Activated T-cell treated with anti-CD3 and anti-CD28 coated beads for 24 hours (primary cell): ENCODE measurements at places on chromosomes 13 and 19.

- no peak for DNase-seq
Measured at GRCh38 chr13:28583651-28584091, 75.3 kb upstream of the POMP start.

DNA sequence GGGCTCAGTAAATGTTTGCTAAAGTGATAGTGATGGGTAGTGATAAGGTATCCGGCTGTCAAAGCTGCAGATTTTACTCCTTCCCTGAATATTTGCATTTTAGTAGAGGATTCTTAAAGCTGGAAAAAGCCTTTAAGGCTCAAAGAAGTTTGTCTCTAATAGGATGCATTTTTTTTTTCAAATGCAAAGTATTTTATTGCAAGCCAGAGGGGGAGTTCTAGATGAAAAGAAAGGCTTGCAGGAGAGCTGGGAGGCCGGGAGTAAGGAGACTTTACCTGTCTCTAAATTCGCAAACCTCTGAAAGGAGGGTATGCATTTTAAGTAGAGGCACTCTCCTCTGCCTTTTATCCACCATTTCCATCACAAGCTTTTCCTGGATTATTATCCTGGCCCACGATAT lies 100.7 kb upstream of the FNDC3A start:
- no peak for DNase-seq

DNA sequence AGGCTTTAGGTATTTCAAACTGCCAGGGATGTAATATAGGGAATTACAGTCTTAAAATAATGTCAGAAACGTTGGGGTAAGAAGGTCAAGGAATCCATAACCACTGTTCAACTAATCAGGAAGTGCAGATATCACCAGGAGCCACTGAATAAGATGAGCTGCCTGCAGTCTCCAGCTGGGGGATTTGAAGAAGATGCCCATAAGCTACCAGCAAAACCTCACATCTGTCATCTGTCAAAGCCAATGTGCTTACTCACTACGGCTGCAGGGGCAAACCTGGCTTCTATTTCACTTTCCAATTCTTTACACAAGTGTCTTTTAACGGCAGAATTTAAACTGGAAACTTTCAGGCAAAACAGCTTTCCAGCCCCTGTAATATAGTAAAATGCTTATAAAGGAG lies 1410.1 kb upstream of the ATXN8OS start:
- DNase-seq = no peak

- DNase-seq = no peak
Measured at GRCh38 chr13:36919833-36920615, at the start of gene SMAD9. Gene SMAD9 (minus strand): TSS chr13:36920238. CDS start chr13:36879689, 40,549 bp downstream.

DNA sequence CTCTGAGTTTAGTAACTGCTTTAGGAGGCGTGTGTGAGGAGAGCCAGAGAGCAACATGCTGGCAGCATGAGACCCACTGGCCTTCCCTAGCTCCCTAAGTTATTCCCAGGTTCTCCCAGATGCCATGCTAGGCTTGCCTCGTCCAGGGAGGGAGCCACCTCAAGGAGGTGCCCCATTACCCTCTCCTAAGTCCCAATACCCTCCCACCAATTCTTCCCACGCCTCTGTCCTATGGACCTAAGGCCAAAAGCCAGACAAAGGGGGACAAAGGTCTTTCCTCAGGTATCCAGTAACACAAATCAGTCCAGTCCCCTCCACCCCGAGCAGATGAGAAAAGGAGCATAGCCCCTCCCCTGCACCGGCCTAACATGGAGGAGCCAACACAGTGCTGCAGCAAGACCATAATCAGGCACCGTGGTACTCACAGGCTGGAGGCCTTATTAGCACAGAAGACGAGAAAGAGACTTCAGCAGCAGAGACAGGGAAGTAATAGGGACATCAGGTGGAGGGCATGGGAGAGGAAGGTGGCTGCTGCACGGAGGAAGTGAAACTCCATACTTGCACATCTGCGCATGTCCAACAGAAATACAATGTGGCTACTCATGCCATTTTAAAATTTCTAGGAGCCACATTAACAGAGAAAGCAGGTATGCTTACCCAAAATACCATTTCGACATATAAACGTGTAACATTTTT lies 46.3 kb downstream of the BRD4 start:
- no peak for DNase-seq

- no peak for DNase-seq
Measured at GRCh38 chr13:95745289-95745688, 68.3 kb downstream of the DNAJC3 start.

DNA sequence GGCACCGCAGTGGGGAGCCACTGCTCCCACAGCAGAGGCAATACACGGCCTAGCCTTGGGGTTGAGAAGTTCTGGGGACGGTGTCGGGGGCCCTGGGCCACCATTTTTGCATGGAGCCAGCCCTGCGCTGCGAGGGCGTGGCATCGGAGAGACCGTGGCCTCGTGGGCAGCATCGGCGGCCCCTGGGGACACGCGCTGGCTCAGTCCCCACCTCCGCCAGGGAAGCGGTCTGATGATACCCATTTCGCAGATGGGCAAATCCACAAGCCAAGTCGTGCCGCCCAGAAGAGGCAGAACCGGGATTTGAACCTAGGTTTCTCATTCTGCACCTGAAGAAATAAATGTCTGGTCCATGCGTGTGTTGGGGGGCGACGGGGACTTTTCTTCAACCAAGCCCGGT lies 1.2 kb upstream of the UPK1A start:
- DNase-seq = no peak

DNA sequence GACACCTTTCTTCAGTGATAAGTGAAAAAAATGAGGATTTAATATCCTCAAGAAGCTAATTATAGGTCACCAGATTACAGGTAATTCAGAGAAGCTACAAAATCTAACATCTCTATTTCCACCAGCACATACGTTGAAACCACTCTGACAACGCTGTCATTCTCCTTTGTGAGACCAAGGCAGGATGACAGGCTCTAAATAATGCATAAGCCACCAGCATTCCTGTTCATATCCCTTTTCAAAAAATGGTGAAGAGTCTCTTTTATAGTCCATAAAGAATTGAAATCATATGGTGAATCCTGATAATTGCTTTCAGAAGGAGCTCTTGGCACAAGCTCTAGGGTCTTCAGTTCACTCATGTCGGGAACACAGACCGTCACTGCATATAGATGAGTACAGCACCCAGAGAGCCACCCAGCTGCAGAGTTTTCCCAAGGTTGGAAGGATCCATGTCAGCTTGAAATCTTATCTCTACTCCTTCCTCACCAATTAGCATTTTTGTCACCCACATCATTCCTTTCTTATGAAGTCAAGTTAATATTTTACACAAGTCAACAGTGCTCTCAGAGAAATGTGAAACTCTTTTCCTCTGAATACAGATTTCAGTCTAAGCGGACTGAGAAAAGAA lies 431.4 kb downstream of the TBC1D4 start:
- no peak for DNase-seq

- no peak for DNase-seq
Measured at GRCh38 chr13:41471785-41472184, 14.4 kb downstream of the RGCC start.

GRCh38 chr13:111131048-111131447 lies 15.9 kb downstream of the ARHGEF7 start:
- no peak for DNase-seq

DNA sequence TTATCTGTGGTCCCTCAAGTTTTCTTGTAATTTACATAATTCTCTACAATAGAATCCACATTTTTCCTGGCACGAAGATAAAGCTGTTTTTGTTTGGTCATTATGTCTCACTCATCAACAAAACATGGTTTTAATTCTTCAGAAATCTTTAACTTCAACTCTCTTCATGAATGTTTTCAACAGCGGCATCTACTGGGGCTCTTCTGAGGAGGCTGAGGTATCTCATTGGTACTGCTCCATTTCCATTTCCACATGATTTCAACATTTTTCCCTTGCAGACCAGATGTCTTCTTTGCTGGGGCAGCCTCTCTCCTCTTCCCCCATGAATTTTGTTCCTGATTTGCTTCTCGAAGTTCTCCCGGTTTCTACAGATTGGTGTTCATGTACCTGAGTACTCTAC lies 5.8 kb upstream of the KBTBD7 start:
- DNase-seq = no peak

DNA sequence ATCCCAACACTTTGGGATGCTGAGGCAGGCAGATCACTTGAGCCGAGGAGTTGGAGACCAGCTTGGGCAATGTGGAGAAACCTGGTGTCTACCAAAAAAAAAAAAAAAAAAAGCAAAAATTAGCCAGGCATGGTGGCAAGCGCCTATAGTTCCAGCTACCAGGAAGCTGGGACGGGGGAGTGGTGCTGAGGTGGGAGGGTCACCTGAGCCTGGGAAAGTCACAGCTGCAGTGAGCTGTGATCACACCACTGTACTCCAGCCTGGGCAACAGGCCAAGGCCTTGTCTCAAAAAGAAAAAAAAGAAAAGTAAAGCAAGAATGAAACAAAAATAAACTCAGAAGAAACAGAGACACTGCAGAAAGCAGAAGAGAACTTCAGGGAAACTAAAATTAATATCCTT lies 31.6 kb downstream of the MTRF1 start:
- no peak for DNase-seq

DNA sequence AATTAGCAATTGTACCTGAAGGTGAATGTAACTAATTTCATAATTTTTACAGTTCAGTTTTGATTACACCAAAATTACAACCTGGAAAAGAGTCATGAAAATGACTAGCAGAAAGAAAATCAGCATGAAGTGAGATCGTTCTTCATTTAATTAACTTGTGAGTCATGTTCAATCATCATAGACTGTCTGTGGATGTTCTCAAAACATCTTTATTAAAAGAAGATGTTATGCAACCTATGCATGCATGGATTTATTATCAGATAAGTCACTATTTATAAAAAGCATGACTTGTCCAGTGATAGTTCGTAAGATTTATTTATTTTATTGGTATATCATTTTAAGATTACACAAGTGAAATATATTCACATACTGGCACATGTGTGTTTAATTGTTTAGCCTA lies 245.9 kb downstream of the ITGBL1 start:
- no peak for DNase-seq

DNA sequence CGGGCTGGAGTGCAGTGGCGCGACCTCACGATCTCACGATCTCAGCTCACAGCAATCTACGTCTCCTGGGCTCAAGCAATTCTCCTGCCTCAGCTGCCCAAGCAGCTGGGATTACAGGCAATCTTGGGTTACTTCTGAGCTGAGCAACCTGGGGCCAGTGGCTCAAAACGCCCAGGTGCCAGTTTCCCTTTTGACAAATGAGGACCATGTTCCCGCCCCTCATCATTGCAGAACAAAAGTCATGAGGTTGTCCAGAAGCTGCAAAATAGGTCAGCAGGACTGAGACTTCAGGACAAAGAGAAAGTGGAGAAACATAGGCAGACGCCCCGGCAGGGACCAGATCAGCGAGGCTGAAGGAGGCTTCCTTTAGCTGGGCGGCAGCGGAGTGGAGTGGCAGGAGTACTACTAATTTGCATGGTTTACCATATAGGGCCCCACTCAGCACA lies 3.3 kb upstream of the ADGRE5 start:
- no peak for DNase-seq

DNA sequence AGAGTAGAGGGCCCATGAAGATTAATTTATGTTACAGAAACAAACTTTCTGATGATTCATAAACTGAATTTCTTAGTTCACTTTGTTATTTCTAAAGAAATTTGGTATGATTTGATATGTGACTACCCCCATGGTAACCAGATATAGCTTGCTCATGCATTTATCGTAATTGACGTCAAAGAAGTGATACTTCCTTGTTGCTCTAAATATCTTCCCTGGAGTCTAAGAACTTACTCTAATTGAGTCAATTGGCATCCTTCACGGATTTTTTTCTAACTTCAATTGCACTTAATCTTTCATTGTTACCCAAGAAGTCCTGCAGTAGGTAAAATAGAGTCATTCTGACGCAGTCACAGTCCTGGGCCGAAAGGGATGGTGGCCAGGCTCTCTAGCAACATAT lies 240.9 kb downstream of the GPC5 start:
- no peak for DNase-seq

DNA sequence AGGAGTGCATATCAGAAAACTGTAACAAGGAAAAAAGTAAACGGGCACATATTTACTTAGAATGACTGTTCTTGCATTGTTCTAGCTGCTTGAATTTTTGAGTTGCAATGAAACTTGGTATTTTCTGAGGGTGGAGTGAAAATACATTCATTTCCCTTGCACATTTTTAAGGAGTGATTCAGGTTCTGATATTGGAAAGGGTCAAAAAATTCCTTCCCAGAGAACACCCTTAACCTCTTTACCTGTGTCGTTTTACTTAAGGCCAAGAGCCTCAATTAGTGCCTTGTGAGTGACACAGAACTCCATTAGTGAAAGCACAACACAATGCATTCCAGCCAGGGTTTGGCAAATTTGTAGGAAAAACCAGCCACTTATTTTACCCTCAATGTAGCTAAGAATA lies 2.3 kb downstream of the ITGBL1 start:
- no peak for DNase-seq

DNA sequence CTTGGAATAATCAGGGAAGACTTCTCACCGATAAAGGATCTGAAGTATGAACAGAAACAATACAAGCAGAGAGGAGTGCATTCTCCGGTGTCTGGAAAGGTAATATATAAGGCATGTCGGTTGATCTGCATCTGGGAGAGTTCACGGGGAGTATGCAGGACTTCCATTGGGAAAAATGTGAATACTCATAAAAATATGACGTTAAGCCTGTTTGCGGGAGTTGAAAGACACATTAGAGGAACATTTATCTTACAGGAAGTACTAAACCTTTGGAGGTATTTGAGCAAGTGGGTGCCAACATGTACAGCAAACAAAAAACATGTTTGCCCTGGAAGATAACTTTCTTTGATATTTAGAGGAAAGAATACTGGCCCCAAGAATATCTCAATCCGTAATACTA lies 286.8 kb downstream of the SLITRK6 start:
- no peak for DNase-seq

- no peak for DNase-seq
Measured at GRCh38 chr13:24147570-24147963, 13.0 kb upstream of the SPATA13 start.

DNA sequence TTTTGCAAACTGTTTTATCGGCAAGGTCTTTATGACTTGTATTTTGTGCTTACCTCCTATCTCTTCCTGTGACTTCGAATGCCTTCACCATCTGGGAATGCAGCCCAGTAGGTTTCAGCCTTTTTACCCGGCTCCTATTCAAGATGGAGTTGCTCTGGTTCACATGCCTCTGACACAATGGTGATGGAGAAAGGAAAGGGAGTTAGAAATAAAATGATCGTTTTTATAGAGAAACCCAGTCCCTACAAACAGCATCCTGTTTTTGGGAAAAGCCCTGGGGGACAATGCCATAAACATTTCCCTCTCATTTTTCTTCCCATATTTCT lies 27.5 kb upstream of the SLC46A3 start:
- no peak for DNase-seq

DNA sequence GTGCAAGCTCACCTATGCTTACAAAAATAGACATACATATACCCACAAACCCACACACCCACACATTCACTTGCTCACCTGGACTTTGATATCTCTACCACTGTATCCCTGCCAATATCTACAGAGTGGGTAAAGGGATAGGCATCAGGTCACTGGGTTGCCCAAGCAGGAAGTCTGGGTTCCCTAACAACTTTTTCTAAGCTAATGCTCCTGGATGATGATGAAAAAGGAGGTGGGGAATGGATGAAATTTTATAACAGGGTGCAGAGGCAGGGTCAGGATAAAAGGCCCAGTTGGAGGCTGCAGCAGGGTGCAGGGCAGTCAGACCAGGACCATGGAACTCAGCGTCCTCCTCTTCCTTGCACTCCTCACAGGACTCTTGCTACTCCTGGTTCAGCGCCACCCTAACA lies at the start of gene CYP2B6:
CYP2B6 (plus strand) TSS at position 311 of the 410 bp plus-strand sequence; CDS start at position 335, 24 bp downstream.
- no peak for DNase-seq
